ENCODE measurements at places on chromosomes 4 and X.

DNA sequence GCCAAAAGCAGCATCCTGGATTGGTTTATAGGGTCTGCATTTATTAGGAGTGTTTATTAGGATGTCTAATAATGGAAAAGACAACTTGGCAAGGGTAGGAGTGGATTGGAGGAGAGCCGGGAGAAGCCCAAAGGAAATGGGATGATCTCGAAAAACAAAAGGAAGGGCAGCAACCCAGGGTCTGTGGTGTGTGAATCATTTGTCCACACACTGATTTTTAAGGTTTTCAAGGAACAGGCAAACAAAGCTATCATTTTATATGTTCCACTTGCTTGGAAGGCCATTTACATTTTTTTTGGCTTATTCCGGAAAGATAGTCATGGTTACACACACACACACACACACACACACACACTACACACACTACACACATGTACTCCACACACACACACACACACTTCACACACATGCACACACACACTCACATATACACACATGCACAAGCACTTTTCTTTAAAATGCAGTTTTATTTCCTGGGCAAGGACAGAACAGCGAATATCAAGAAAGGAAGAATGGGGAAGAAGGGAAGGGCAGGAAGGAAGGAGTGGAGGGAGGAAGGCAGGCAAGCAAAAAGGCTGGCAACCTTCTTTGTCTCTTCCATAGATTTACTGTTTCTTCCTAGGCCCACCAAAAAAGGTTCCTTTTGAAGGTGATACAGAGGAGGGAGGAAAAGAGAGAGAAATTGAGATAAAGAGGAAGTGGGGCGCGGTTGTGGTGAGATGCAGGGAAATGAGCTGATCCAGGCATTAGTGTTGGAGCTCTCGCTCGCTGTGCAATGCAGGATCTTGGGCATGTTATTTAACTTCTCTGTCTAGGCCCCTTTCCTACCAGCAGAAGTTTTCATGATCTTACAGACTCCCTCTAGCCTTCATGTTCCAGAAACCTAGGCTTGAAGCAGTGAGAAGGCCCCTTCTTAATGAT, 88.6 kb upstream of the MAML3 start:
- no peak for DNase-seq

- no peak for DNase-seq
Measured at GRCh38 chr4:96305030-96305429, 465.1 kb downstream of the PDHA2 start.

DNA sequence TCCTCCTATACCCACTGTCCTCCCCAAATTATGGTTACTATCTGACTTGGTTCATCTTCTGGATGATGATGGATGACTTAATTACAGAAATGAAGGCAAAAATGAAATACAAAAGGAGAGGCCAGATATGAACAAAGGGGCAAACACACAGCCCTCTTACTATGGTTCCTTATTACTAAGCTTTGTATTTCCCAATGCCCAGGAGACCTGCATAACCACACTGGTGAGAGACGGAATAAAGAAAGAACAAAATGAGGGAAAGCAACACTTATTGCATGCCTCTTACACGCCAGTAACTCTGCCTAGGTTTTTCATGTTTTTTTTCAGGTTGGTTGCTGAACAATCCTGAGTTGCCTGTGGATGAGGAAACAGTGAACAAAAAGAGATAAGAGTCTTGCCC, 120.5 kb downstream of the SLC10A7 start:
- no peak for DNase-seq

DNA sequence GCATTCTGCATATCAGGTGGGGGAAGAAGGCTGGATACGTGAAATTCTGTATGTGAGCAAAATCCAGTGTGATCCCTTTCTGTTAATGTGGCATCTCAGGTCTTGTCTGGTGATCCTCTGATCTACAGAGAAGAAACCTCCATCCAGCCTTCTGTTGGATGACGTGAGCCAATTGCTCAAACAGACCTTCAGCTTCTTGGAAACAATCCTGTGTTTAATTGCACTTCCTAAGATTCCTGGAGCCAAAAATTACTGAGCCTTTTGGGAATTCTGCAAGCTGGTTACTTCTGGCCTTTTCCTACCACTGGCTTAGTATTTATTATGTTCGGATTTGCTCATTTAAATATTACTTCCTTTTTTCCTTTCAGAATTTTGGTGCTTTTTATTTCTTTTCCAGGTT, 51.2 kb downstream of the TRIML1 start:
- DNase-seq, result no peak

- DNase-seq, result no peak
Measured at GRCh38 chr4:17769406-17770174, 11.8 kb downstream of the FAM184B start.

DNA sequence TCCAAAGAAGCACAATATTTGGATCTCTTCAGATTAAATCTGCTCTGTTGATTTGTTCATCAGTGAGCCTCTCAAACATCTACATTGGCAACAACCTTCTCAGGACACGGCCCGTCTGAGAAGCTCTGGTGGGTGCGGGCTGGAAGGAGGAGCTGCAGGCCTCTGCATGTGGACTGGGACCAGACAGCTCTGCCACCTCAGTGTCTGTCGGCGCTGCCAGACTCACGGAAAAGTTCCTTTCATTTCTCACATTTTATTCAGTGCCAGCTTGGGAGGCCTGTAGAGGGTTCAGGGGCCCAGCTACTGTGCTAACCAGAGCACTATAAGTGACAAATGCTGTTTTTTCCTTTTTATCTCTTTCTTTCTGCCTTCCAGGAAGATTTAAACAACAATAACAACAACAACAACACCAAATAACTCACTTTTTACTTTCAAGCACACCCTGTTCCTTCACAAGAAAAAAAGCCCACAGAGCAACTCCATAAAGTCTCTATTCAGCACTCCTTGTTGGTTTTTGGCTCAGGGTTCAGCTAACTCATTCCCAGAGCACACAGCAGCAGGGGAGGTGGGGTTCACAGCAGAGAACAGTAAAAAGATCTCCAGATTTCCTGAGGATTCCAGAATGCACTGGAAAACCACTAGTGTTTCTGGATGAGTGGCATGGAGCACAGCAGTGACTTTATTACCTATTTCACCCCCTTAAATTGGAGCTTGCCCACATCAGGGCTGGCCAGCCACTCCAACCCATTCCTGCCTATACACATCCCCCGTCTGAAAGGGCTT, 23.2 kb upstream of the HOPX start:
- no peak for DNase-seq

DNA sequence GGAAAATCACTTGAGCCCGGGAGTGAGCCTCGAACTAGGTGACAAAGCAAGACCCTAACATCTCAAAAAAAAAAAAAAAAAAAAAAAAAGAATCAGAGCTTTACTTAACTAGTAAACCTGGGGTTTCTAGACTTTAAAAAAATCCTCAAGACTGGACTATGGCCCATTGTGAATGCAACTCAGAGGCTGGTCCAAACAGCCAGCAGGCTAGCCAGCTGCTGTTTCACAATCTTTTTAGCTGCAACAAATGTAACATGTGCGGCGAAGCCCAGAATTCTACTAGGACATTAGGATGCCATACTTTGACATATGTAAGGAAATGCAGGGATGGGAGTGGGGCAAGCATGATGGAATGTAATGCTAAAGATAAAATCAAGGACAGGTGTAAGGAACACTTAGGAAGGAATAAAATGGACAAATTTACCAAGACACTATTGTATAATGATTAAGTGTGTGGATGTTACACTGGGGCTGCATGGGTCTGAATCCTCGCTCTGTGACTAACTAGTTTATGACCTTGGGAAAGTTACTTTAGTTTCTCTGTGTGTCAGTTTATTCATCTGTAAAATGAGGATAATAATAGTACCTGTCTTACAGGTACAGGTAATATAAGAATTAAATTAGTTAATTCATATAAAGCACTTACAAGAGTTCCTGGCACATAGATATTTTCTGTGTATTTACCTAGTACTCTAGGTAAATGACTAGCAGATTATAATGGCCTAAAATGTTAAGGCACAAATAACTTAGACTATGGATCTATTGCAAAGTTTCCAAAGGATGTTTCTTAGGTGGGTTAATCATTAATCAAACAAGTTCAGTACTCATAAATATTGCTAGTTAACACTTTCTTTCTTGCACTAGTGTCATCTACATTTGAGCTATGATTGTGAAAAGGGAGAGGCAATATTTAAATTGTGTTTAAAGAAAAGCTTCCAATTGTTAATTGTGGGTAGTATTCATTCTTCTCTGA, 49.5 kb downstream of the HELQ start:
- DNase-seq, result no peak

- no peak for DNase-seq
Measured at GRCh38 chr4:182023469-182023868, 219.7 kb upstream of the TENM3 start.

GRCh38 chrX:149129767-149130166, 375.3 kb downstream of the IDS start:
- DNase-seq, result no peak

DNA sequence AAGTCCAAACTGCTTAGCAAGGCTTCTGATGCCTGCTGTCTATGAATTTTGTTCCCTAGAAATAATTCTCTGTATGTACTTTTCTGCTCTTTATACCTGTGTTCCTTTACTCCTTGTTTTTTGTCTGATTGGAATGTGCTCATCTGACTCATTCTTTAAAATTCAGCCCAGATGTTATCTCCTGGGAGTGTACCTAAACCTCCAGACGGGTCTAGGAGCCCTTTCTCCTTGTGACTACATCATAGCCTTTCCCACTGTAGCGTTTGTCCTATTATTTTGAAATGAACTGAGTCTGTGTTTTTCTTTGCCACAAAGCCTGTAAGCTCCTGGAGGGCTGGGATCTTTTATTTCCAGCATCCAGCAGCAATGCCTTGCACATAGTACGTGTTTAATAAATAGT, 26.3 kb downstream of the POLA1 start:
- no peak for DNase-seq

GRCh38 chrX:96481831-96482230, 202.8 kb upstream of the DIAPH2 start:
- DNase-seq, result no peak

DNA sequence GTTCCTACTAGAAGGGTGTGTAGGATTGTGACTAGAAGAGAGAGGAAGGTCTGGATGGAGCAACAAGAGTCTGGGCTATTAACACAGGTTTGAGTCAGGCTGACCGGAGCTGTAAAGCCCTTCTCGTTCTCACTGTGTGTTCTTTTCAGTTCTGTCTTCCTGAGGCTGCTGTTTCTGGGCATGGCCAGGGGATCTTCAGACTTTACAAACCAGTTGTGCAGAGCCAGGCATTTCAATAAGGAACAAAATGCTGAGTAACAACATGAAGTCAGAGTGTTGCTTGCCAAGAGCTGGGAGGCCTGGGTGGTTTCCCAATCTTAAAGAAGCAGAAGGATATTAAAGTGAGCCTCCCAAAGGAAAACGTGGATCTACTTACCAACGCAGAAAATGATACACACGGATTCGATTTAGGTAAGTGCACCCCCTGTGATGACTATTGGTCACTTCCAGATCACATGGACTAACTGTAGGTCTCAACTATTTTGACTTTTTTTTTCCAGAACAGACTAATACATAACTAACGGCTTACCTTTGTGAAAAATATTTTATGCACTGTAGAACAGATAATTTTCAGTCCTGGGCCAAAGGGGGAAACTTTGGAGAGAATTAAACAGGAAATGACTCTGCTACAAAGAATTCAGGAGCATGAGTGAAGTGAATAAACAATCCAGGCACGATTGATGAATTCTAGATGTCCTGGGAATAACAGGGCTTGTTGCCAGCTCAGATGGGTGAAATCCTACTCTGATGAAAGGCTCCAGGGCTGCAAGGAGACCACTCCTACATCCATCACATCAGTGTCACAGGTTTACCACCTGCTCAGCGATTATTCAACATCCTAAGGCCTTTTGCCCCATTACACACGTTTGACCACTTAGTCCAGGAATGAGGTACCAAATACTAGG, 94.5 kb downstream of the ANXA3 start:
- DNase-seq, result no peak

- no peak for DNase-seq
Measured at GRCh38 chr4:95499291-95499696, 49.5 kb downstream of the UNC5C start.

DNA sequence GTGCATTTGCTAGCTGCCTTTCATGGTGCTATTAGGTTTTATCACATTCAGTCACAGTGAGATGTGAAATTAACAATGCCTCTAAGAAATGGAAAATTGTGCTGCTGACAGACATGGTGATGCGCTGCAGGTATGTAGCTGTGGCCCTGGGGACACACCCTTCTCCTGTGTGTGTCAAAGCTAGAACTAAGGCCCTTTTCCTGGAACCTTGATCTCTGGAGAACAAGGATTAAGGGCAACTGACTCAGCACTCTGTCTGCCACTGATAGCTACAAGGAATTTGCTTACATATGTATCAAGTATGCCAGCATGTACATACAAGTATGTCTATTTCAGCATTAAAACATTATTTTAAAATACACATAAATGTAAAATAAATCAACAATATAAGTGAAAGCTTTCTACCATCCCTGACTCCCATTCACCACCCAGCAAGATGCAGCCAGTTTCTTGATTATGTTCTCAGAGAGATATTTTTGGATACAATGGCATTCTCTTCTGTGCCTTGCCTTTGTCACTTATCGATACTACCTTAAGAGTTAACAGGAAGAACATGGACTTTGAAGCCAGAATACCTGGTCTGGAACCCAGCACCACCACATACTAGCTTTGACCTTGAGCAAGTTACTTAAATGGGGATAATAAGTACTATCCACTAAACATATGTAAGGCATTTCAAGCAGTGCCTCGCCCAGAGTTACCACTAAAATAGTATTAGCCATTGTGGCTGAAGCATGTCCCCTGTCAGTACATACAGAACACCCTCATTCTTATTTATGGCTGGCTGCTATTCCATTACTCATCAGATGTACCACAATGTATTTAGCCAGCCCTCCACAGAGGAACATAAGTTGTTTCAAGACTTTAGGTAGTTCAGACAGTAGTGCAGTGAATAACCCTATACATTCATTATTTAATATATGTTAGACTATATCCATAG, 68.5 kb downstream of the NPNT start:
- DNase-seq, result no peak

GRCh38 chr4:67436742-67437141, 108.6 kb downstream of the CENPC start:
- DNase-seq, result no peak

GRCh38 chr4:104279744-104280143, 214.9 kb downstream of the CXXC4 start:
- DNase-seq, result no peak

GRCh38 chr4:76449833-76450232, 14.8 kb downstream of the SHROOM3 start:
- no peak for DNase-seq

DNA sequence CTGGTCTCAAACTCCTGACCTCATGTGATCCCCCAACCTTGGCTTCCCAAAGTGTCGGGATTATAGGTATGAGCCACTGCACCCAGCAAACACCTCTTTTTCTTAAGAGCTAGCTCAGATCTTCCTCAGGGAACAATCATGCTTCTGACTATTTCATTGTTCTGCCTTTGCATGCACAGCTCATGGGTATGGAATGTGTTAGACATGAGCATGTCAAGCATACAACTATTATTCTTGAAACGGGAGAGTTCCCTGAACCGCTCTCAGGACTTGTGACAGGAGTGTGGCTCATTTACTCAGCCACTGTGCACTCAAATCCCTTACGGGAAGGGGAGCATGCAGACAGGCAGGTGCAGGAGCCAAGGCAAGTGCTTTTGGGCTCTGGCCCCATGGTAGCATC, 231.7 kb upstream of the TAPT1 start:
- no peak for DNase-seq
